ENCODE measurements at places on chromosomes 2 and 18.
A peak's percentile ranks its signal among the peaks of the same experiment; 100 is the strongest.

GRCh38 chr2:29247336-29247914, 132.2 kb downstream of the CLIP4 start:
- no peak for DNase-seq

DNA sequence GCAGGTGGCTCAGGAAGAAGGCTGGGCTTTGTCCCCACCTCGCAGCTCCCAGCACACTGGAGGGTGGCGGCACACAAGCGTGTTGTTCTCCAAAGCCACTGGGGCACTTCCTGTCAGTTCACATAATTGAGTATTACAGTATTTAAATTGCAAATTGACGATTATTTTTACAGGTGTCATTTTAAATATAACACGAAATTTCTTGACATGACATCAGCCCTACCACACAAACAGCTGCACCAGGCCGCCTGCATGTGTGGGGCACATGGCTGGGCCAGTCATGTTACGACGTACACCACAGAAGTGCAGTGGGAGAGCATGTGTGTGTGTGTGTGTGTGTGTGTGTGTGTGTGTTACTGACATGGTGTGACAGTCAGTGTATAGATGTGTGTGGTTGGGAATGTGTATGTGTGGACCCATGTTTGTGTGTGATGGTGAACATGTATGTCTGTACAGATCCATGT, 155.6 kb downstream of the TTC32 start:
- no peak for DNase-seq

DNA sequence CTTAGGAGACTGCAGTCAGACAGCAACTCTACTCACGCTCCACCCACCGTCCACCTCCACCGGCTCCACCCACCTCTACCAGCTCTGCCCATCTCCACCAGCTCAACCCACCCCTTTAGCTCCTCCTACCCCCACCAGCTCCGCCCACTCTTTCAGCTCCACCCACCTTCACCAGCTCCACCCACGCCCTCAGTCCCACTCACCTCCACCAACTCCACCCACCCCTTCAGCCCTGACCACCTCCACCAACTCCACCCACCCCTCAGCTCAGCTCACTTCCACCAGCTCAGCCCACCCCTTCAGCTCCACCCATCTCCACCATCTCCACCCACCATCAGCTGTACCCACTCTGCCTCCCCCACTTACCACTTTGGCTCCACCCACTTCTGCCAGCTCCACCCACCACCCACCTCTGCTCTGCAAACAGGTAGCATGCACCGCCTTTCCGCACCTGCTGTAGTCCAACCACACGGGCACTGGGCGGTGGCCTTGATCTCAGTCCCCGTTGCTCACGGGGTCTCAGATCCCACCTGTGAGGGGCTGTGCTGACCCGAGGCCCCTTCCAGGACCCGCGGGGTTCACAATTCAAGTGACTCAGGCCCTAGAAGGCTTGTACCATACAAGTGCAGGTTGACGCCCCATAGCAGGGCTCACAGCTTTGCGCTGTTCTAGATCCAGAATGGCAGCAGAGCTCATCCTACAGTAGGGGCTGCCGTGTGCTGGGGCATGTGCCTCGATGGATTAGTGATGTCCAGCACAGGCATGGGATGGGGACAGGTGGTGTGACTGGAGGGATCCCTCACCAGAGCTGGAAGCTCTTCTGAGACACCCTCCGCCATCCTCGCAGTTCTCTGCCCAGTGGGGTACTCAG, 77.2 kb upstream of the OTOS start:
- no peak for DNase-seq

- DNase-seq: no peak
Measured at GRCh38 chr2:66000901-66001300, 434.0 kb upstream of the MEIS1 start.

GRCh38 chr2:161981679-161982250, 92.2 kb downstream of the DPP4 start:
- DNase-seq: peak; percentile 51

DNA sequence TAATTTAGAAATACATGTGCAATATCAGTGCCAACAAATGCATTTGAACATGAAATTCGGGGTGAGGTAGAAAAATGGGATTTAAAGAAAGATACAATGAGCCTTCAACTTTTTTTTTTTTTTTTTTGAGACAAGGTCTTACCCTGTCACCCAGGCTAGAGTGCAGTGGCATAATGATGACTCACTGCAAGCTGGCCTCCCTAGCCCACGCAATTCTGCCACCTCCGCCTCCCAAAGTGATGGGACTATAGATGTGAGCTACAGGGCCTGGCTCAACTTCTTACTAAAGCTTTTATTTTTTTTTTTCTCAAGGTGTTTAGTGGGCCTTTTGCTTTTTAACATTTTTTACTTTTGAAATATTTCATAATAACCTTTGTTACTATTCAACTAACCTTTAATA, 365.6 kb downstream of the LRRTM4 start:
- no peak for DNase-seq

- DNase-seq: no peak
Measured at GRCh38 chr2:35116151-35116550, 1239.4 kb upstream of the CRIM1 start.

DNA sequence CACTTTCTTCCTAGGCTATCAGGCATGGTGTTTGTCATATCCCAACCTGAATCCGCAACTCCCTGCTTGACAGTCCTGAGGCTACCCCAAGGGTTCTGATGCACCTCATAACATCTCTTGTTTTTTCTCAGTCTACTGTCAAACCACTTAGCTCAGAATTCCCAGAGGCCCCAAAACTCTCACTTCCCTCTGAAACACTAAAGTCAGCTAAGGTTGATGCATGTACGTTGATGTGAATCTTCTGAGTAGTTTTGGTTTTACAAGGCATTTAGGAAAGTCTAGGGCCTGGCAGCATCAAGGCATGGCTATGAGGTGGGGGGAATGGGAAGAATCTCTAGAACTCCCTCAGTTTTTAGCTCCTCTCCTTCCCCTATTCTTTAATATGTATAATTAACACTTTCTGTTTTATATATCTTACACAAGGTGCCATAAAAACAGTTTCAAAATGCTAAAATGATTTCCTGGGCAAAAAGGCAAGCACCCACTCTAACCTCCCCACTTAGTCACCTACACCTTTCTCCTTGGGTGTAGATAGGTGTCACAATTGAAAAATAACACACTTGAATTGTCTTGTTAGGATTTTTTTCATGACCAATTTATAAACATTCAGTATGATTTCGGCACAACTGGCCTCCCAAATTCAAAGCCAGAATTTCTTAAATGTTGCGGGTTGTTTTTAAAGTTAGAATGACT, 71.4 kb upstream of the TANK start:
- no peak for DNase-seq

DNA sequence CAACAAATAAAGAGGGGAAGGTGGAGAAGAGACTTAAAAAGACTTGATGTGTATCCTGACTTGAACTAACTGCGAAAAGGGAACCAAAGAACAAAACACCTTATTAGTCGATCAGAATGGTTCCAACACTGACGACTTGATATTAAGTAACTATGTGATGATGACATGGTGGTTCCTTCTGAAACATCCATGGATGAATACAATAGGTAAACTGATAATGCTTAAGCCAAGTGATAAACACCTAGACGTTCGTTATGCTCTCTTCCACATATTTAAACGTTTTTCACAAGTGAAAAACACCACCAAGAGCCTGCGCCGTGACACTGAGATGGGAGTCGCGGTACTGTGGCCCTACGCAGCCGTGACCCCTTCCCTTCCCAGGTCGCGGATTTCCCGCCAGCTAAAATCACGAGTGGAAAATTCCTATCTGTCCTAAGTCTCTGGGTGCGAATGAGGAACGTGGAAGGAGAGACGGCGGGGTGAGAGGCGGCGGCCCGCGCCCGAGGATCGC, 797 bp downstream of the TTC32 start:
- peak; percentile 40 for DNase-seq

GRCh38 chr2:11811036-11811654, 64.7 kb downstream of the LPIN1 start:
- no peak for DNase-seq

GRCh38 chr2:1674276-1674675, 70.0 kb downstream of the PXDN start:
- DNase-seq: no peak

DNA sequence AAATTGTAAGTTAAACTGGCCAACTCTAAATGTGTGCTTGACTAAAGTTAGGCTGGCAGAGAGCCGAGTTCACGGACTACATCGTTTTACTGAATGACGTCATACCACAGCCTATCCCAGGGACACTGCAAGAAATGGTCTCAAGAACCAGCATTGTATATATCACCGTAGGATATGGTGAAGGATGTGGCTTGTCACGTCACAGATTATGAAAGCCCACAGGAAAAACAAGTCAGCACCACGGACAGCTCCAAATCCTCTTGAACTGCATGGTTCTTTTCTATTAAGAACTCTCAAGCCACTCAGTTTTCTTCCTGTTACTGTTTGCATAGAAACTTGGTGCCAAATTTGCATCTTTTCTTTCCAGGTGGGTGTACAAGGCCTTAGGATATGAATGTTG, 85.1 kb upstream of the ACAA2 start:
- DNase-seq: peak; percentile 13

- no peak for DNase-seq
Measured at GRCh38 chr2:112682101-112682500, 36.4 kb downstream of the SLC20A1 start.

DNA sequence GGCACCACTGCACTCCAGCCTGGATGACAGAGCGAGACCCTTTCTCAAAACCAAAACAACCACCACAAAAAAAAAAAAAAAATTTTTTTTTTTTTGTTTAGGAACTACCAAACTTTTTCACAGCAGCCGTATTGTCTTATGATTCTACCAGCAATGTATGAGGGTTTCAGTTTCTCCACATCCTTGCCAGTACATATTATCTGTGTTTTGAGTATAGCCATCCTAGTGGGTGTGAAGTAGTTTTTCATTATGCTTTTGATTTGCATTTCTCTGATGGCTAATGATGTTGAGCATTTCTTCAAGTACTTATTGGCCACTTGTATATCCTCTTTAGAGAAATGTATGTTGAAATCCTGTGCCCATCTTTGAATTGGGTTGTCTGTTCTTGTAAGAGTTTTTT, 51.7 kb downstream of the COX7A2L start:
- DNase-seq: no peak

GRCh38 chr18:37662099-37662498, 96.5 kb upstream of the CELF4 start:
- DNase-seq: no peak

DNA sequence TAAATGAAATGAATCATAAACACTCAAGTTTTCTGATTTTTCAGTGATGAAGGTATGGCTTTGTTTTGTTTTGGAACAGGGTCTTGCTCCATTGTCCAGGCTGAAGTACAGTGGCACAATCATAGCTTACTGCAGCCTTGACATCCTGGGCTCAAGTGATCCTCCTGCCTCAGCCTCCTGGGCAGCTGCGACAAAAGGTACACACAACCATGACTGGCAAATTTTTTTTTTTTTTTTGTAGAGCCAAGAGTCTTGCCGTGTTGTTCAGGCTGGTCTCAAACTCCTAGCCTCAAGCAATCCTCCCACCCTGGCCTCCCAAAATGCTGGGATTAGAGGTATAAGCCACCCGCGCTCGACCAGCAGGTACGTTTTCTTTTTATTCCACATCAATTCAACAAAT, 22.5 kb upstream of the LRP2 start:
- no peak for DNase-seq

- DNase-seq: peak; percentile 61
Measured at GRCh38 chr2:26011990-26012856, 21.7 kb upstream of the RAB10 start.

DNA sequence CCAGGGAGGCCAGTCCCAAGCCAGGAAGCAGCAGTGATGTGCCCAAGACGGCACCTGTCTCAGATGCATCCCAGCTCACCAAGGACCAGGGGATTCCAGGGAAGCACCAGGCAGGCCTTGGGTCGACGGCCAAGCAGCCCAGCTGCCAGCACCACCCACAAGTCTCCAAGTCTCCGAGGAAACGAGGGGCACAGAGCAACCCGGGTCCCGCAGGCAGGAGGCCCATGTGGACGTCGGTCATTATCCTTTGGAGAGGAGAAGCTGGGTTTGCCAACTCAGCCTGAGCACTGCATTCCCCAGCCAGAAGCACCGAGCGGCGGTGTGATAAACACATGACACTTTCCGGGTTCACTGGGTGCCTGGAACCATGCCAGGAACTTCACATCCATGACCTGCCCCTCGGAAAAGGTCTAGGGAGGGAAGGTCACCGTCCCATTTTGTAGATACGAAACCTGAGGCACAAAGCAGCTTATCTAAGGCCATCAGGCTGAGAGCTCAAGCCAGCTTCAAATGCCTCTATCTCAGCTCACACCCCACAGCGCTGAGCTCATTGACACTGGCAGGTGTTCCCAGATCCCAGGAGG, 104.5 kb downstream of the ZNF516 start:
- DNase-seq: no peak

DNA sequence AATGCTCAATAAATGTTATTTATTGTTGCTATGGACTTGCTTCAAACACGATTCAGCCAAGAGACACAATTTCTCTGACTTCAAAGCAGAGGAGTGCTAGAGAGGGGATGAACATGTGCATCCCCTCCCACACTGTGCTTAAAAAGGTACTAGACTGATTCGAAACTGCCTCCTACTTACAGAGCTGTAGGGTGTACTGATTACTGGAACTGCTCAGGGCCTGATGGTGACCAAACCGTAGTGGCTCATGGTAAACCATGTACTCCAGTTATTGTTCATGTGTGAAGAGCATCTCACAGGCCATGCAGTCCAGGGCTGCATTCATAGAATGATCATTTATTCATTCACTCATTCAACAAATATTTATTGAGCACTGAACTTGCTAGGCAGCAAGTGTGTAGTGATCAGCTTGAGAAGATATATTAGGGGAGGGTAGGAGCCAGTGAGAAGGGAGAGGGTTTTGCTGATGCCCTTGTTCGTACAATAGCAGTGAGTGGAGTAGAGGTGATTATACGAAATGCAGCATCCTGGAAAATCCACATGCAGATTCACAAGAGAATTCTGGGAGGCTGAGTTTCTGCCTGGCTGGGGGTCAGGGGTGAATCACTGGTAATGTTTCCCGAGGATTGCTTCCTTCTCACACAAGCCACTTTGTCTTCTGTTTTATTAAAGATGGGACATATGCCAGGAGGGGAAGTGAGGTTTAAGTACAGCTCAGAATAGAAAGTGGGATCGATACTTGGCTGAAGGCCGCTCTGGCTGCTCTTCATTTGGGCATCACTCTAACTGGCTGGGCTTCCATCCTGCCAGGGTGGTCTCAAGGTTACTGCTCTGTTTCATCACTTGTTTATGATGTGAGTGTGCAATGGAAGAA, 245.4 kb downstream of the RAD51AP2 start:
- no peak for DNase-seq

DNA sequence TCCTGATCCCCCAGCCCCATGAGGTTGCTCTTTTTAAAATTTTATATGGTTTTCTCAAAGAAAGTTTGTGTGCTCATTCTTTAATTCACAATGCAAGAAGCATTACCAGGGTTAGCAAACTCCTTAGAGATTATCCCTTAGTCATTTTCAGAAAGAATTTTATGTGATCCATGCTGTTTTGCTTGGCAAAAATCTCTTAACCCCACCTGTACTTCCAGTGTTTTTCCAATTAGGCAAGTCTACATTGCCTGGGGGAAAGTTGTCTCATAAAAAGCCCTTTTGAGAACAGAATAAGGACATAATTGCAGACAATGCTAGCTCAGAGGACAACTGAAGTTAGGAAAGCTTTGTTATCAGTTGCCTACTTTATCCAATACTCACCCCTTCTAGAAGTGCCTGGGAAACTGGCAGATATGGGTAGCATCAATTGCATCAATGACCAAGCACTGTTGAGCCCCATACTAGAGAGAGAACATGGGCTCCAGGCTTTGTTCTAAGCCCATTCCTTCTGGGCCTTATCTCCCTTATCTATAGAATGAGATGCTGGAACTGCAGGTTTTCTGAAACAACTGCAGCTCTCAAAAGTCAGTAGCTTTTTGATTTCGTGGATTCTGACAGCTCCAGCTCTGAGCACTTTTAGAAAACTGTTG, 265.9 kb upstream of the SPHKAP start:
- DNase-seq: peak; percentile 36

- peak; percentile 9 for DNase-seq
Measured at GRCh38 chr2:217993817-217994463, 8.9 kb downstream of the TNS1 start.

Measured in G401 (cell line).